ENCODE measurements at places on chromosomes 6 and 20.
A peak's percentile ranks its signal among the peaks of the same experiment; 100 is the strongest.

DNA sequence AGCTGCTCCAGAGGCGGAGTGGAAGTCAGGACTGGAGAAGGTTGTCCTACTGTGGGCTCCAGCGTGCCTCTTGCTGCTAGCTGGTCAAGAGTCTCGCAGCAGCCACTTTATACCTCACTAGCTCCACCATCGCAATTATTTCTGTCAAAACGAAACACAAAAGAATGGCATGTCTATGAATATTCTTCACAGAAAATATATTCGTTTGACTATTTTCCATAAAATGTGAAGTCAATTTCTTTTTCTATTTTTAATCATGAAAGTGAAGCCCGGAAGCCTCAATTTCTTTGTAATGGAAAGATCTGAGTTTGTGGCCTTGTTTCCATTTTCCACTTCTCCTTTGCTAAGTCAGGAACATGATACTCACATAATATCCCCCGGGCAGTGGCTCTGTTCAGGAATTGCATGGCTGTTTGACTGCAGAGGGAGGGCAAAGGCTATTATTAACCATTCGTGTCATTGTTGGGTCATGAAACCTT lies 51.7 kb downstream of the DTD1 start:
- DNase-seq = no peak

- no peak for DNase-seq
These were observed 23.6 kb downstream of the BMP6 start for GRCh38 chr6:7749478-7749877.

- no peak for DNase-seq
These were observed 1.1 kb downstream of the MGME1 start for GRCh38 chr20:17969884-17970409.

DNA sequence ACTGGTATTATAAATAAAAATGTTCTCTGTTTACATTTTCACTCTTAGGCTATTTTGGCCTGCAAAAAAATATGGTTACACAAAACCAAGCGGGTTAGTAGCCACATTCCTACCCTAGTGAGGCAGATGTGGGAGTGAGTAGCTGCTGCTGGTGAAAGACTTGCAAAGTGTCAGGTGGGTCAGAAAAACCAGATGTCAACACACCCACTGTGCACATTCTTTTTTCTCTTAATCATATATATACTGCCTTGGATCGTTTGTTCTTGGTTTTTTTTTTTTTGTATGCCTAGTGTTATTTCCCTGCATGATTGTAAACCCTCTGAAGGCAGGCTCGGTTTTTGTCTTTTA lies 68.0 kb upstream of the TFB1M start:
- DNase-seq = no peak

GRCh38 chr6:4396044-4396443 lies 260.7 kb upstream of the ECI2 start:
- DNase-seq = no peak

- no peak for DNase-seq
These were observed 570 bp upstream of the PLCB4 start for GRCh38 chr20:9068233-9068801.

- no peak for DNase-seq
These were observed 399.5 kb downstream of the QKI start for GRCh38 chr6:163813979-163814493.

DNA sequence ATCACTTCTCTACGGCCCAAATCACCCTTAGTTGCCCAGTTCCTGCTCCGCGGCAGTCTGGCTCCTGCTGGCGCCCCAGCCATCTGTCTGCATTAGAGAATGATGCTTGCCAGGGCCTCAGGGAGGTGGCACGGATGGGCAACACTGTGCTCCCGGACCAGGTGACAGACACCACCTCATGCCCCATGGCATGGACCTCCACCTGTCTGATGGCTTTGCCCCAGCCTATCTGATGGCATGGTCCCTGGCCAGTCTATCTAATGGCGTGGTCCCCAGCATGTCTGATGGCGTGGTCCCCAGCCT lies 18.8 kb upstream of the MRGBP start:
- DNase-seq = no peak

GRCh38 chr6:6557504-6557839 lies 31.0 kb upstream of the LY86 start:
- DNase-seq = no peak

DNA sequence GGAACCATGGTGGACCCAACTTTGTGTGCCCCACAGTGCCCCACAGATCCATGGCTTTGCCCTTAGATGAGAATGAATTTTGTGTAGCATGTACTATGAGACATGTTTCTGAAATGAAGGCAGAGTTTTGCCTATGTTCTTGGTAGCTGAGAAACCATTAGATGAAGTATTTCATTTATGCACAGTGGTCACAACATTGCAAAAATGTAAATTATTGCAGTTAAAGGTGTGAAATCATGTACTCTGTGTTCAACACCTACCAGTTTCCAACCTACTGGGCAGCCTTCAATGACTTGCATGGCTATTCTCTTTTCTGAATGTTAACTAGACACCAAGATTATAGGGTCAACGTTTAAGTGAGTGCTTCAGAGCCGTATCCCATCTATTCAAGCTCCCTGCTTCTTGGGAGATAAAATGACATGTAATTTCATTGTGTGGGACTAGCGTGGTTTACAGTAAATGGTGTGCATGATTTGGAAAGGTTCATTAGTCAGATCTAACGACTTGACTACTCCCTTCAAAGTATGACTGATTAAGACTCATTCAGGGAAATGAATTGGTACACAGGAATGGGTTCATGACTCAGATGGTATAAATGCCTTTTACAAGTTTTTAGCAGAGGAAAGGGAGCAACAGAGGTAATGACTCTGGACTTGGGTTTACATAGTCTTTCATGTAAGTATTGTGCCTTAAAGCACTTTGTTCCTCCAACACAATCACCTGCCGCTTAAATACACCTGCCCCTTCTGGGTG lies 106.1 kb upstream of the AKIRIN2 start:
- DNase-seq = no peak

DNA sequence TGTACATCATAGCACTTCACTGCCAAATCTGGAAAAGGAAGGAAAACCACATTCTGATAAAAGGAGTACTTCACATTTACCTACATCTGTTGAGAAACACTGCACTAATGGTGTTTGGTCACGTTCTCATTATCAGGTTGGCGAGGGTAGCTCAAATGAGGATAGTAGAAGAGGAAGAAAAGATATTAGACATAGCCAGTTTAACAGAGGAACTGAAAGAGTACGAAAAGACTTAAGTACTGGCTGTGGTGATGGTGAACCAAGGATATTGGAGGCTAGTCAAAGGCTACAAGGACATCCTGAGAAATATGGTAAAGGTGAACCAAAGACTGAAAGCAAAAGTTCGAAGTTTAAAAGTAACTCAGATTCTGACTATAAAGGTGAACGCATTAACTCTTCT lies 32.0 kb upstream of the GJA10 start:
- no peak for DNase-seq

DNA sequence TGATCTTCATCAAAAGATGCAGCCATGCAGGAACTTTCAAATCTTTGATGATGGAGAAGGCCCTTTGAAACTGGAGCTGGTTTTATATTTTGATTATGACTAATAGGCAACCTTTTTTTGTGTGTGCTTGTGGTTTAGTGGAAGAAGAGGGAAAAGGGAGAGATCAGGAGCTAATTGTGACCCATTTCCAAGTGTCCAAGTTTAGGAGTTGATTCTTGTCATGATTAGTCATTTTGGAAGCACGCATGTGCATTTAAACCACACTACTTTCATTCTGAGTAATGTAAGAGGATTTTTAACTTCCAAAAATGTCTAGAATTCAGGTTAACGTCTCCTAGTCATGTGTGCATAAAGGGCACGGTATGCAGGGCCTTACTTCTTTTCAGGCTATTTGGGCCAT lies 3.5 kb downstream of the FOXO3 start:
- DNase-seq = no peak

DNA sequence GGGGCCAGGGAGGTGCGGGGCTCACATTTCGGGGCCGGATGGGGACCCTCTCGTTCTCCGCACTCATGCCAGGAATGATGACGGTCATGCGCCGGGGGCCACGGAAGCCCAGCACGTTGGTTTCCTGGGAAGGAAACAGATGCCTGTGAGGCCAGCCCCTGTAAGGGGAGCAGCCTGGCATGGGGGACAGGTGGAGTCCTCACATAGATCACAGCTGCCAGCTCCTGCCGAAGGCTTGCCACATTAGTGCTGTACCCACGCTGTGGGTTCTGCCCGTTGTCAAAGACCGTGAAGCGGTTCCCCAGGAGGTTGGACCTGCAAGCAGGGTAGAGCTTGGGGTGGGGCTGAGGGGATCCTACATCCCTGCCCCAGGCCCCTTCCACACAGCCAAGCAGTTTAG lies 6.7 kb upstream of the TEAD3 start:
- no peak for DNase-seq

GRCh38 chr6:2971420-2972218 lies at the start of gene SERPINB6:
SERPINB6 (minus strand) TSS chr6:2971567; CDS start chr6:2959332, 12,235 bp downstream.
- peak; percentile 24 for DNase-seq

GRCh38 chr6:156917213-156917612 lies 140.0 kb downstream of the ARID1B start:
- DNase-seq = no peak

- DNase-seq = no peak
These were observed 228.0 kb upstream of the DEFB112 start for GRCh38 chr6:50277774-50278173.

DNA sequence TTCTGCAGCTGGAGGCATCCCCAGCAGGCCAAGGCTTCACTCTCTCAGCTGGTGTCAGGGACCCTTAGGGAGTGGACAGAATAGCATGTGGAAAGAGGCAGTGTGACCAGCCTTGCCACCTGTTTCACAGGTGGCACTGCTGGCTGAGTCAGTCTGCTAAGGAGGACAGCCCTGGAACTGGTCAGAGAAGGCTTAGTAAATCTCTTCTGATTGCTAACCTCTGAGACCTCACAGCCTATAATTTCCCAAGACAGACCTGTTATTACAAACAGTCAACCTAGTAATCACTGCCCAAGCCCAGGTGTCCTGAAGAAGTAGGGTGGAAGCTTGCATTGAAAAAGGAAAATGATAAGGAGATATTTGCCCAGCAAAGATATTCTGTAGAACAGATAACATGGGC lies 26.4 kb upstream of the PAQR8 start:
- no peak for DNase-seq

DNA sequence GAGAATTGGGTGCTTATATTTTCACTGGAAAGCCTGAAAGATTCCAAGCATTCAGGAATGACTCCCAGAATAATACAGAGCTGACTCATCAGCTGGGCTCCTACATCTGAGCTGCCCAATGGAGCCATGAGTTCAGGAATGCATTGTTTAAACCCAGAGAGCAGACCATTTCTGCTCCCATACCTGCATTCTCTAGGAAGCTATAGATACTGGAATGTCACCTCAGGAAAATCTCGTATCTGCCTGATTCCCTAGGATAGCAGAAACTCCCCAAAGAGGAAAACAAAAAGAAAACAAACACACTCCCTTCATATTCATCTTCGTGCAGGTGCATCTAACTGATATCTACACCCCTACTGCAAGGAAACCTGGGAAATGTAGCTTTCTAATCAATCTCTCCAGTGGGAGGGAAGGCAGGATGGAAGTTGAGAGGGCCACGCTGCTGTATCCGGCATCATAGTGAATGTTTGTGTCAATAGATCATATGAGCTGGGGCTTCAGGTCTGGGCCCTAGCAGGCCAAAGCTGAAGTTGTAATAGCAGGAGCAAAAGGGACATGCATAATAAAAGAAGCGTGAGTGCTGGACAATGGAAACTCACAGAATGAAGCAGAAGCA lies 8.2 kb upstream of the SLC2A12 start:
- no peak for DNase-seq

DNA sequence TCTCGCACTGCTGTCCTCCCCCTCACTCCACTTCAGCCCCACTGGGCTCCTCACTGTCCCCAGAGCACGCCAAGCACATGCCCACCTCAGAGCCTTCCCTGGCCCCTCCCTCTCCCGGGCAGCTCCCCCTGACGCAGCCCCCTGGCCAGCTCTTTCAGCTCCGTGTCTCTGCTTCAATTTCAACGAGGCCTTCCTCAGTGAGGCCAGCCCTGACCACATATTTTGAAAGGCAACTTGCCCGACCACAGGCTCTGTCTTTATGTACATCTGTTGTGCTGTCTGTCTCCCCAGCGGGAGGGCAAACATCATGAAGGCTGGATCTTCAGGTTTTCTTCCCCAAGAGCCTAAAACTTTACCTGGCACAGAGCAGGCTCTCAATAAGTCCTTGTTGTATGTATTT lies 44.6 kb downstream of the JPH2 start:
- DNase-seq = no peak

DNA sequence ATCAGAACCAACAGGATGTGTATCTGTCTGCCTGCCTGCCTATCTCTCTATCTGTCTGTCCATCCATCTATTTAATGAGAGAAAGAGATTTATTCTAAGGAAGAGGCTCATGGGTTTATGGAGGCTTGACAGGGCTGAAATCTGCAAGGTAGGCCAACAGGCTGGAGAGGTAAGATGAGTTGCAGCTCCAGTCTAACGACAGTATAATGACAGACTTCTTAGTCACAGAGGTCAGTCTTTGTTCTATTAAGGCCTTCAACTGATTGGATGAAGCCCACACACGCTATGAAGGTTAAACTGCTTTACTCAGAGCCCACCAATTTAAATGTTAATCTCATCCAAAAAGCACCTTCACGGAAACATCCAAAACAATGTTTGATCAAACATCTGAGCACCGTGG lies 100.3 kb upstream of the ENPP5 start:
- no peak for DNase-seq

DNA sequence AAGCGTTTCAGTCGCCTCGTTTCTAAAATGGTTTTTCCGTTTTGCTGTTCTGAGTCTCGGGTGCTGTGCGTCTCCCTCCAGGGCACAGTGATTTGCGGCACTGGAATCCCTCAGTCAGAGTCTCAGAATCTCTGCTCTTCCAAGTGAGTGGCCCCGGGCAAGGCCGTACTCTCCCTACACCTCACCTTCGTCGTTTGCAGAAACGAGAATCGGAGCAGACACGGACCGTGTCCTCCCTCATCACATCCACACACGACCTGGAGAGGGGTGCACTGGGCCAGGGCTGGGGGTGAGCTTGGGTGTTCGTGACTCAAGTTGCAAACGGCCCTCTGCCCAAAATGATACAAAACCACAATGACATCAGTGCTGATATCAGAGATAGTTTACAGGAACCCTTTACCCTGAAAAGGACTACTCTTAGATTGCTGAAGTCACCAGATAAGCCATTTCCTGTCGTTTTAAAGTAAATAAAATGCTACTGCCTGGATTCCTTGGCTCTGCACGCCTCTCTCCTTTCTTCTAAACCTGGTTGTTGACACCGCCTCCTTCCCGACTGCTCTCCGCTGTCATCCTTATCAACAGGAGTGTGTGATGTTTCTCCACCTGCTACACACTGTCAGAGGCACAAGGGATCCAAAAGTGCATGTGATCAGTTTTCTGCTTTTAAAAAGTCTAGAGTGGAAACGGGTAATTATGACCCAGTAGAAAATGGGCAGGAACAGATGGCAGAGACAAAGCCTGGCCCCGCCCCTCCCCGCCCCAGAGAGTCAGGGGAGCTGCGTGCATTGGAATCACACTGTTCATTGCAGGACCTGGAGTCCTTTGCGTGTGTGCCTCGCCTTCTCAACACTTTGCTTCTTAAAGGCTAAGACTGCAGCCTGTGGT lies 38.4 kb downstream of the KIF25 start:
- DNase-seq = no peak

GRCh38 chr6:797479-798077 lies 104.6 kb upstream of the EXOC2 start:
- peak; percentile 6 for DNase-seq

- no peak for DNase-seq
These were observed 19.6 kb downstream of the WFDC2 start for GRCh38 chr20:45489083-45489531.

- no peak for DNase-seq
These were observed 13.1 kb downstream of the VSTM2L start for GRCh38 chr20:37915800-37916570.

All from T follicular helper cell (primary cell).